ENCODE measurements at places on chromosomes 12 and 14.

- DNase-seq, result no peak
Measured at GRCh38 chr14:20681348-20682126, 2.8 kb upstream of the RNASE4 start.

DNA sequence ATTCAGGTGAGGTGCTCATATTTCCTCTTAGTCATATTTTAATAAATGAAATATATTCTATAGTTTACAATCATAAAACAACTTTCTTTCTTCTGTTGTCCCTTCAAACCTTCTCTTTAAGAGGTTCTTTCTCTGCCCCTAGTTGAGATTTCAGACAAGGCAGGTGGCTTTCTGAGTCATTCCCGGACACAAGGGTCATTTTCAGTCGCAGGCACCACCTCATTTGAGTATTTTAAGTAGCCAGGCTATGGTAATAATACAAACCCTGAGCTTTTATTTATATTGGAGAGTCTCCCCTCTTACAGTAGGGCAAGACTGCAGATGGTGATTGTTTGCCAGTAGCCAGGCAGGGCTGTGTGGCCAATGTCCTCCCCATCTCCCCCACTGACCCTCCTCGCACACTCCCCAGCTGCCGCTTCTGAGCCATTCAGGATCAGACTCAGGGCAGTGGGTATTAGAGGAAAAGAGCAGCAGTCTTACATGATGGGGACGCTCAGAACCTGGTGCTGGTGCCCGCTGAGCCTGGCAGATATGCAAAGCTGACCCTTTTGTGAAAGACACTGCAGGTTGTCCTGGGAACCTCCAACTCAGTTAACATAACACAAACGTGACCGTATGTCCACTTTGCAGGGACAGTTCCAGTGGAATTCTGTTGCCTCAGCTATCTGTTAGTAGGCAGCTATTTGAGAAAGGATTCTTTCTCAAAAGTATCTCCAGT, 101.1 kb upstream of the BCL2L14 start:
- DNase-seq, result no peak

DNA sequence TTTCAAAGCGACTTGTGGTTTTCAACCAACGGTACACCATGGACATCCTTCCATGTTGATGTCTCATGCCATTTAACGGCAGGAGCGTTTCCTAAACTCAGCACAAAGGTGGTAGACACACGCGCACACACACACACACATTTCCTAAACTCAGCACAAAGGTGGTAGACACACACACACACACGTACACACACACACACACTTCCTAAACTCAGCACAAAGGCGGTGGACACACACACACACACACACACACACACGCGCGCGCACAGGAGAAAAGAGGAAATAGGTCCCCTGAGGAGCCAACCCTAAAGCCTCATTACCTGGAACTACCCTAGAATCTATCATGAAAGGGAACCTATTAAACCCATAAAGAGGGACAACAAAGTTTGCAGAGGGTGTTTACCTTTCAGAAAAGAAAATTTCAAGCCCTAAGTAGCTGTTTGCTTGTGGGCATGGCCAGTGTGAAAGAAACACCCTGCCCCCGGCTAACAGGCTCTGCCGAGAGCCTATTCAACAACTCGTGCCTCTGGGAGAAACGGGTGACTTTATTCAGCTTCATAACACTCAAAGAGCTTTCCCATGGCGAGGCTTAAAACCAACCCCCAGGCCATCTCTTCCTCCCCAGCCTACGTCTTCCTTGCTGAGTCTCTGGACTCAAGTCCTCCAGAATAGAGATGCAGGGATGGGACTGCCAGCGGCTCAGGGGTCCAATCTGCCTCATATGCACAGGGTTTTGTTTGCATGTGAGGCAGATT, 31.8 kb downstream of the SLC8B1 start:
- DNase-seq, result peak; percentile 38

DNA sequence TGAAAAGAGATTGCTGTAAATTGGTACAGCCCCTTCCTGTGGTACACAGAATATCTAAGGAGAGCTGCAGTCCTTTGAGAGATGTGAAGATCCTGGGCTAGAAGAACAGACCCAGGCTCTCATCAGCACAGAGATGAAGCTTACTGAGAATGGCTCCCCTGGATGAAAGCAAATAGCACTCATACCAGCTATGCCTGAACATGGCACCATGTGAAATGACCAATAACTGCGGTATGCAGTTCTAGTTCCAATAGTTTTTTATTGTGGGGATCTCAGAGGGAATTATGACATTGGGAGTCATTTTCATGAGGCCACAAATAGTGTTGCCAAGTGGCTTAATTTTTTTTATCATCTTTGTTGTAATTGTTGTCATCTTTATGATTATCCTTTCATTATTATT, 15.4 kb upstream of the TRHDE start:
- DNase-seq, result no peak

GRCh38 chr12:55696141-55696540, 11.6 kb downstream of the ITGA7 start:
- DNase-seq, result no peak

GRCh38 chr12:89351489-89352241, 636 bp downstream of the DUSP6 start:
- no peak for DNase-seq

DNA sequence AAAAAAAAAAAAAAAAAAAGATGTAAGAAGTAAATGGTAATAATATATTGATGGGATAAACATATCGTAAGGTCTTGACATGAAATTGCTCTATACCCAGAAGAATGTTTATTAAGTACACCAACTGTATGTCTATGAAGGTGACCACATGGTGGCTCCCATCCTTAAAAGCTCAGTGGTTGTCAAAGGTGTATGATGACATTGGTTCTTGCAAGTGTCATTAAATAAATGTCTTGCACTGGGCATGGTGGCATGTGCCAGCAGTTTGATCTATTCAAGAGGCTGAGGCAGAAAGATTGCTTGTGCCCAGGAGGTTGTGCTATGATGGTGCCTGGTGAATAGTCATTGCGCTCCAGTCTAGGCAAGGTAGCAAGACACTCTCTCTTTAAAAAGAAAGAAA, 10.4 kb downstream of the CCT2 start:
- no peak for DNase-seq

DNA sequence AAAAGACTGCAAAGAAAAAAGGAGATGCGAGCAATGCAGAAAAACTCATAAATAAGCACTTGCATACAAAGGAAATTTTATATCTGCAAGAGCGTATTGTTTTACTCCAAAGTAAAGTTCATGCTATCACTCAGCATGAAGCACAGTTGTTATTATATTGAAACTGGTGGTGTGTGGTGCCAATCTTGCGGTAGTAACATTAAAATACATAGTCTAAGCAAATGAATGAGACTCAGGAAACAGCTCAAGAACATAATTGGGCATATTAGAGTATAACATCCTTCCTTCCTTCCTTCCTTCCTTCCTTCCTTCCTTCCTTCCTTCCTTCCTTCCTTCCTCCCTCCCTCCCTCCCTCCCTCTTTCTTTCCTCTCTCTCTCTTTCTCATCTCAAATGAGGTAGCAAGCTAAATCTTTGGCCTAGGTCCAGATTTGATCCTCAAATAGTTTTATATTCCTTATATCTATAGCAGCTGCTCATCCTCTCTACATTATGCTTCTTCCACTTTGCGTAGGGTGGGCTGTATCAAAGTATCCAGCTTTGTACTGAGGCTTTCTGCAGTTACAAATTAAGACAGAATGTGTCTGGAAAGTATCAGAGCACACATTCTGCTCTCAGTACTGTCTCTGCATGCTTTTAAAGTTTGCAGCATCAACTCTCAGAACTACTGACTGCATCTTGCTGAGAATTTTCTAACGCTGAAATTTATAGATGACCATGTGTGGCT, 718.3 kb downstream of the RERGL start:
- DNase-seq, result no peak

GRCh38 chr14:73476451-73476931, 14.2 kb upstream of the RIOX1 start:
- no peak for DNase-seq

GRCh38 chr14:99689266-99690236, 5.5 kb downstream of the CYP46A1 start:
- DNase-seq, result no peak

DNA sequence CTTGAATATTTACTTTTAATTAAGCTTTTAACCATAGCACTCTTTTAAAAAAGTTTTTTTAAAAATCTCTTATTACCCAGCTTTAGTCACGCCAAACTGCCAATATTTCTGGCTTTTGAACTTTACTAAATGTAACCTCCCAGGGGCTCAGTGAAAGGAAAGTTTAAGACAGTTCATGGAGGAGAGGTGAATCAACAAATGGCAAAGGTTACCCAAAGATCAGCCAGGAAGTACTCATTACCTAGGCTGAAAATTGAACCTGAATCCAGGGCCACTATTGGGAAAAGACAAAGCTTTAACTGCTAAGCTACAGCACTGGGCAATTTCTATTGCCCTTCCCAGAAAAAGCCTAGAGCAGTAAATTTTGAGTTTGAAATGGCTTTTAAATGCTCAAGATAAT, 282.2 kb downstream of the GPHN start:
- no peak for DNase-seq

DNA sequence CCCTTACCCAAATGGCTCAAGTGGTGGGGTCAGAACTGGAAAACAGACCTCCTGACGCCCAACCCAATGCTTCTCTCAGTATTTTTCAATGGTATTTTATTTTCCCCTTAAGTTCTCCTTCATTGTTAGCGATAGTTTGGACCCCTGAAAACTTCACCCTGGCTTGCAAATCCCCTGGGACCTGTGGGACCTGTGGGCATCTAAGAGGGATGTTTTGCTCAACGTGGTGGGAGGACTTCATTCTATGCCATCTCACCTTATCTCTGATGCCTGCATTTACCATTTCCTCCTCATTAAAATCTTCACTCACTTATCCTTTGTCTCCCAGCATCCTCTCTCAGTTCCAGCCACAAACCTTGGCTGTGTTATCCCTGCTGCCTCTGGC, 59.4 kb upstream of the GZMB start:
- DNase-seq, result no peak

DNA sequence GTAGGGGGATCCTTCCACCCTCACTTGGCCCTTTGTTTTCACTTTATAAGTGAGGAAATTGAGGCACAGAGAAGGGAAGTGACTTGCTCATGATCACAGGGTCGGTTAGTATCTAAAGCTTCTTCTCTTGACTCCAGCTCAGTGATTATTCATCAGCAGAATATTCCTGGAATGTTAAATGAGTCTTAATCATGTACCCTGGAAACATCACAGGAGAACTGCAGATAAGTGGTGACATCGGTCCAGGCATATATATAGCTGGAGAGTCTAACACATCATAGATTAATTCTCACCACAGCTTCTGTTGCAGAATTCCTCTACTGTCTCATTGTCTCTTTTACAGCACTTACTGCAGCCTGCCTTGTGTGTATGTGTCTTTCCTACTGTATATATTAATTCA, 69.9 kb downstream of the PAH start:
- no peak for DNase-seq

GRCh38 chr12:6039894-6040601, 84.4 kb downstream of the VWF start:
- DNase-seq, result no peak

GRCh38 chr14:96349286-96350075, 13.7 kb downstream of the ATG2B start:
- DNase-seq, result no peak

DNA sequence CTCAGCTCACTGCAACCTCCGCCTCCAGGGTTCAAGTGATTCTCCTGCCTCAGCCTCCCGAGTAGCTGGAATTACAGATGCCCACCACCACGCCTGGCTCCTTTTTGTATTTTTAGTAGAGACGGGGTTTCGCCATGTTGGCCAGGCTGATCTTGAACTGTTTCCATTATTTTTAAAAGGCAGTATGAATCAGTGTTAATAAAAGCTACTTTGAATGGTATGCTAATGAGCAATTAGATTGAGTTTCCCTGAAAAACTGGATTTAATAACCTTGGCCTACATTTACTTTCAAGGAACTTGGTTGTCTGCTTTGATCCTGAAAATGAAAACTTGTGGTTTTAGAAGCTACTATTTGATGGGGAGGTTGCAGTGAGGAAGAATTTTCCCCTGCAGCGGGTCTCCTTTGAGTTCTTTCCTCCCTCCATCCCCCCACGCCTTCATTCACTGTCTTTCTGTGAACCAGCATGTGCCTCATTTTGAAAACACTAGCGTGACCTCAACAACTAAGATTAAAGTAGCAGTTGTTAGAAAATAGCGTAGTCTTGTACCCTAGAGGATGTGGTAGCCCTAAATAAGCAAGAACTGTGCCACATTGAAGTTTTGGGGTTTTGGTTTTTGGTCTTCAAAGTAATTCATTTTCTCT, 17.8 kb upstream of the RPS6KA5 start:
- DNase-seq, result no peak

DNA sequence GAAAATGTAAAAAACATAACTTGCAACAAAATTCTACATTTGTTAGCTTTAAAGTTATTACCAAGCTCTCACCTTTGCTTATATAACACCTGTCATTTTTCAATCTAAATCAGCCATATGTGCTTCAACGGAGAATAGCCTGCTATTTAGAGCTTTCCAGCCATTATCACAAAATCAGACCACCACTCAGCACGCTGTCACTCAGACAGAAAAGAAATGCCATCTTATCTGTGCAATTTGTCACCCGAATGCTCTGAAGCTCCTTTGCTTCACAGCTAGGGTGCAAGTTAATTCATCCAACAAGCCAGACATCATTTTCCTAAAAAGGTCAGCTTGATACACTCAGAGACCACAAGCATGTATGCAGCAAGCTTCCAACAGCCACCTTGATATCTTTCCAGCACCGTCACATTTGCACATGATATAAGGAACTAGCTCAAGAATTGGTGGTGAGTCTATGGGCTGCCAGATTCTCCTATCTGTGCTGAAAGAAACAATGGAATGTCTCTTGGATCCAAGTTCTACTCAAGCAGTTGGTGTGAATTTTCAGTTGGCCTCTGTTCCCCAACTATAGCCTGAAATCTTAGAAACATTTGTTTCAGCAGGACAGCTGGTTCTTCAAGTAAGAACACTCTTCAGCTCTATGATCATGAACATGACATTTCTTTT, 20.0 kb upstream of the IFNG-AS1 start:
- DNase-seq, result no peak

All from NCI-H1436 treated with DMSO at 0.1 percent for 48 hours (cell line).